Bronchial smooth muscle cell (primary cell): ENCODE measurements at places on chromosomes 16 and 17. TPM values are rescaled to one million over a fixed set of nuclear protein-coding genes. Genes with fewer than 3 reads are reported as not detected.

The IRX5 gene
- 0.09 TPM in 1 of 2 replicates, not detected in the other for total RNA-seq

The PRDM7 gene
- not detected in 2 replicates for total RNA-seq

The MYLK3 gene
- total RNA-seq = 0.32 and 0.34 TPM in 2 replicates

The TUBB3 gene
- total RNA-seq = 574 and 719 TPM in 2 replicates

The DHRS7C gene
- total RNA-seq = not detected in 2 replicates

The GNAO1 gene
- total RNA-seq = 0.09 TPM in 1 of 2 replicates, not detected in the other
